MM.1S (cell line): ENCODE measurements at places on chromosomes 1 and 21.

- no peak for DNase-seq
These were observed 17.4 kb upstream of the RNF223 start for GRCh38 chr1:1091344-1092148.

GRCh38 chr1:181583598-181583997, 100.3 kb downstream of the CACNA1E start:
- DNase-seq: no peak

DNA sequence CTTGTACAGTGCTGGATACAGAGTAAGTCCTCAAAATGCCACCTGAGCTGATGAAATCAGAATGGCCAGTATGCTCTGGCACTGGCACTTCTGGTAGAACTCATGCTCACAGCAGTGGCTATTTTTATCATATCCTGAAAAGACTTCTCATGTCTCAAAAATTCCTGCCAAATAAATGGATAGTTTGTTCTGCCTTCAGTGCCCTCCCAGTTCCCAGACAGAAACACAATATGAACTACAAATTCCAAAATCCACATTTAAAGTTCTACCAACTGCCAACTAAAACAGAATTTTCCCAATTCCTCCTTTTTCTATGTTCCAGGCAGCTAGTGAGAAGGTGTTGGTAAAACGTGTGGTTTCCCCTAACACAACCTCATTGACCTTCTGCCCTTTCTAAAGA, 51.4 kb upstream of the RGS1 start:
- DNase-seq: no peak

DNA sequence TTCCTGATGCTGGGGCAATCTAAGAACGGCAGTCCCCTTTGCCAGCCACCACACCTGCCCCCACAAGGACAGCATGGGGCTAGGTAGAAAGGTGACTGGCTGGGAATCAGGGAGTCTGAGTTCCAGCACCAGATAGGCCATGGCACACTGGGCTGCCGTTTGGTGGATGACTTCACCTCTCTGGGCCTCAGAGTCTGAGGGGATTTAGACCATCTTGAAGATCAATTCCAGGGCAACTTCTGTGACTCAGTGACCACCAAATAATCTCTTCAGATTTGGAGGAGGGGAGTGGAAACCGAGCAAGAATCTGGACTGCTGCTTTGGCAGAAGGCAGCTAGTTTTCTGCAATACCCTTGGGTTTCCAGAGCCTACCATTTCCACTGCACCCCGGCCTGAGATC, 92.1 kb upstream of the EDN2 start:
- no peak for DNase-seq

DNA sequence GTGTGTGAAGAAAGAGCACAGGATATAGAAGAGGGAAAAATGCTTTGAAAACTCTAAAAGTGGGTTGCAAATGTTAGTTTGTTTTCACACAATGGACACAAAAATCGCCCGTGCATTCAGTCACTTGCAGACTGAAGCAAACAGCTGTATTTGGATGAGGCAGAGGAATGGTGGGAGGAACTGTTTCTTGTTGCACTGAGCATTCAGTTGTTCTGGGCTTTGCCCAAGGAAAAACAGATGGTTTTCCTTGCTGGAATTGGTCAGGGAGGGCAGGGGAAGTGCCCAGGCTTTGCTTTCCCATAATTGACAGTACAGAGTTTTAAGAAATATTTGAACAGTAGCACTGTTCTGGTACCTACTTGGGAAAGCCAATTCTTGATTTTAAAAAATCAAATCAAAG, 19.5 kb upstream of the WARS2 start:
- no peak for DNase-seq

DNA sequence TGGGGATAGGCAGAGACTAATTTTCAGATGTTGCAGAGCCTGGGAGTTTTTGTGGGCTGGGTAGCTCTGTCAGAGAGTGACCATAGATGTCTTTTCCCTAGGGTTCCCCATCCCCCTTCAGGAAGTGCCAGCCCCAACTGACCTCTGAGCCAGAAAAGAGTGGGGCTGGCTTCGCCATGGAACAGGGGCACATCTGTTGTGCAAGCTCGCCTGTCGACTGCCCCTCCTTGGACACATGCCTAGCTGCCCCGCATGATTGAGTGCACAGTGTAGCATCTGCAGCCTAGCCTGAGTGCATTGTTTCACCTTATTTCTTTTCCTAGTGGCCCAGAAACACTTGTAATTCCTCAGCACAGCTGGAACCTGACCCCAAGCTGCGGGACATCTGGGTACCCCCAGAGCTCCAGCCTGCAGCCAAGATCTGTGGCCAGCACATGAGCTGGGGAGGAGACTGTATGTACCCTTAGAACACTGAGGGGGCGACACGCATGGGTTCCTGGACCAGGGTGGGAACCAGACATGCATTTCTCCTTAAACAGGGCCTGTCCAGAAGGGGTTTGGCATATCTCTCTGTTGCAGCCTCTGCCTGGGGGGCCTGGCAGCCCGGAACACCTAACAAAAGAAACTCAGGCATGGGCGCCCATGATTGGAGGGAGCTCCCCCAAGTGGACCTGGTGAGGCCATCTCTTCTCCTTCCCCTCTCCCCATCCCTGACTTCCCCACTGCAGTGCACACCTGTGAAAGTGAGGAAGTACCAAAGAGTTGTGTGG, 55.2 kb downstream of the SYT14 start:
- DNase-seq: no peak
